ENCODE measurements at places on chromosomes 11 and 22.

GRCh38 chr11:26837154-26837553, 115.3 kb upstream of the SLC5A12 start:
- no peak for DNase-seq

GRCh38 chr11:20025332-20025840, 134.9 kb downstream of the DBX1 start:
- no peak for DNase-seq

GRCh38 chr22:31623592-31624304, 38.3 kb downstream of the PISD start:
- DNase-seq = no peak

DNA sequence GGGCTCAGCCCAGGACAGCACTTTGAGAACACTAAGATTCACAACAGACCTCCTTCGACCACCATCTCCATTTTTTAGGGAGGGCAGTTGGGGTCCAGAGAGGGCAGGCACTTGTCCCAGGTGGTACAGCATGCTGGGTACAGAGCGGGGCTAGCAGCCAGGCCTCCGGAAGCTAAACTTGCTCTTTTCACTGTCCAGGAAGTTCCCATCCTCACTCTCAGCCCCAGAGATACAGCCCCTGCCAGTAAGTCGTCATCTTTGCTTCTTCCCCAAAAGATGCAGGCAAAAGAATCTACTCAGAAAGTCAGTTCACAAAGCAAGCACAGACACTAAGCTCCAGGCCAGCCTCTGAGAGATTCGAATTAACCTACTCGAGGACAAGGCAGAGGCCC, 6.7 kb upstream of the RAB3IL1 start:
- no peak for DNase-seq

DNA sequence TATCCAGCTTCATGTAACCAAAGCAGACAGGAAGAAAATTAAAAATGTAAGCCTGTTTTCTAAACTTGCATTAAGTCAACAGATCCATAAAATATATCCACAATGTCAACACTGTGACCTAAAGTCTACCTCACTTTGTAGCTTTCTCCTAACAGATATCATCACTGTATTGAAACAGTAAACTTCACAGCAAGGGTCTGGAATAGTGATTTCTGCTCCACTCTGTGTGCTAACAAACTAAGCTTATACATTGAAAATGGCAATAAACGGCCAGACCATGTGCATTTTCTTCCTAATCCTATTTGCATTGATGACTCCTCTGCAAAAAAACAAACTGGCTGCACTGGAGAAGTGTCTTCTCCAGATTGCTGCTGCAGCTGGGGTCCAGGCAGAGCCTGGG, 26.8 kb downstream of the CADM1 start:
- no peak for DNase-seq

DNA sequence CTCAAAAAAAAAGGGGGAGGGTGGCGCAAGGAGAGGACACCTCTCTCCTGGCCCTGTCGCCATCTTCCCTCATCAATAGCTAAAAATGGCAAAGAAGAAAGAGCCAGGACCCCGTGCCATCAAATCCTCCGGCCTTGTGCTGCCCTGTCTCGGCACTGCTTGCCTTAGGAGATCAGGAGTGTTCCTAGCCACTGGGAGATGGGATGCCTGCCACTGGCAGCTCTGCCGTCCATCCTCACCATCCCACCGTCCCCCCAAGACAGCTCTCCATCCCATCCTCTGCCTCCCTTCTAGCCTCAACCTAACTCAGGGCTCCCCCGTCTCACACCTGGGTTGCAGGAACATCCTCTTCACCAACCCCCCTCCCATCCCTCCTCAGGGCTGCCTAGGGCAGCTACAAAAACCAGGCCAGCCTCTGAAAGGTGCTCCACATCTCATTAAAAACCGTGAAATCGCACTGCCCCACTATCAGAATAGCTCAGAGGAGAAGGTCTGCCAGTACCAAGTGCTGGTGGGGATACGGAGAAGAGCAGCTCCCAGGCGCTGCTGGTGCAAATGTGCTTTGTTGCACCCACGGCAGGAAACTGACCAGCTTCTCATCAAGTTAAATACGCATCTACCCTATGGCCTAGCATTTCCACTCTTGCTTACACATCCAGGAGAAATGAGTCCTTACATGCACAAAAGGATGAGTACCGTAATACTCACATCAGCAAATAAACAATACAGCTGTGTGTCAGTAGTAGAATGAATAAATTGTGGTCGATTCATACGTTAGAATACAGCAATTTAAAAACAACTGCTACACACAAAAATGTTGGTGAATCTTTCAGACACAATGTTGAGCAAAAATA, 31.7 kb upstream of the GCAT start:
- DNase-seq = no peak

DNA sequence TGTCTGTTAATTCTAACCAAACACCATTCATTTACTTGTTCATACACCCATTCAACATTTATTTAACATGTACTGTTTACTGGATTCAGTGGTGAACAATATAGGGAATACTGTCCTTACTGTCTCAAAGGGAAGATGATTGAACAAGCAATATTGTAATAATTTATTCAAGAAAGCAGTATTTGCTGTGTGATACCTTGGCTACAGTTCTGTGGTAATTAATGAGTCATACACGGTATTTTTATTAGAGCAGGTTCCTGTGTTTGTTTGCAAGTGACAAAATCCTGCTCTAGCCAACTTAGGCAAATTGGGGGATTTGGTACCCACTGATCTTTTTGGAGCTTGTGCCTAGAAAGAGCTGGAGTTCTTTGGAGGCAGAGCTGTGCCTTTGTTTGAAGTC, 15.7 kb downstream of the PIH1D2 start:
- no peak for DNase-seq

DNA sequence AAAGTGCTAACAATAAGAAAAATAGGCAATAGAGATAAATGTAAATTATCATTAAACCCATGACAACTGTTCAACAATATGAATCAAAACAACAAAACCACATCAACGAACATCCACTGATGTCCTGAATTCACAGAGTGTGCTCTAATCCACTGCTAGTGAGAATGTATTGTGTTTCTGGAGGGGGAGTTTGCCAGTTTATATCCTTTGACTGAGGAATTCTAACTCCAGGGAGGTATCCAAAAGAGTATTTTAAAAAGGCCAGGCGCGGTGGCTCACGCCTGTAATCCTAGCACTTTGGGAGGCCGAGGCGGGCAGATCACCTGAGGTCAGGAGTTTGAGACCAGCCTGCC, 1.7 kb upstream of the WEE1 start:
- DNase-seq = no peak

- DNase-seq = no peak
Measured at GRCh38 chr11:114343020-114343419, 46.8 kb downstream of the NNMT start.

DNA sequence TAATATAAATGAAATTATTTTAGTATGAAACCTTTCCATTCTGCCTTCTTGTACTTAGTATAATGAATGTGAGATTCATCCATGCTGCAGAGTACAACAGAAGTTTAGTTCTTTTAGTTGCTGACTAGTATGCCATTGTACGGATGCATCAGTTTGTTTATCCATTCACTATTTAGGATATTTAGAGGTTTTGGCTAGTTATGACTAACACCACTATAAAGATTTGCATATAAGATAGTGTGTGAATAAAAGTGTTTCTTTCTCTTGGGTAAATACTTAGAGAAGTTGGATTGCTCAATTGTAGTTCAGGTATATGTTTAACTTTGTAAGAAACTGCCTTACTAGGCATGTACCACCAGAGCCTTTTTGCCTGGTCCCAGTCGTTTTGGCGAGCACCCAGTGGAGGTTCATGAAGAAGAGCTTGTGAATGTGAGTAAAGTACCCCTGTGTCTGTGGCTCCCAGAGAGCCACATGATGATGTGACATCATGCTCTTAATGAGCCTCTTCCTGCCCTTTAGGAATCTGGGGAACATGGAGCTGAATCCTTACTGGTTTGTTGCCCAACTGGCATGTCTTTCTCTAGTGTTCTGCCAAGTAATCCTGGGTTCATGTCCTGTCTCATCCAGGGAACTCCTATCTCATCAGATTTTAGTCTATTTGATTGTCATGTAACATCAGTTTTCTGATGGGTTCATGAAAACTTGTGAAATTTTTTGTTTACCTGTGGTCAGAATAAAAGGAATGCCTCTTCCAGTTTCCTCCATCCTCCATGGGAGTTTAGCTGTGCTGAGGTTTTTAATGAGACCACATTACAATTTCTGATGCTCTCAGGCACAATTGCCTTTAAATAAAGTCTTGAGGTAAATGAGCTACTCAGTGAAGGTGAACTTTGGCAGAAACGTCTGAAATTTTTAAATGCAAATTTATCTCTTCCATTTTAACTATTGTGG, 234.8 kb downstream of the CASP12 start:
- no peak for DNase-seq

DNA sequence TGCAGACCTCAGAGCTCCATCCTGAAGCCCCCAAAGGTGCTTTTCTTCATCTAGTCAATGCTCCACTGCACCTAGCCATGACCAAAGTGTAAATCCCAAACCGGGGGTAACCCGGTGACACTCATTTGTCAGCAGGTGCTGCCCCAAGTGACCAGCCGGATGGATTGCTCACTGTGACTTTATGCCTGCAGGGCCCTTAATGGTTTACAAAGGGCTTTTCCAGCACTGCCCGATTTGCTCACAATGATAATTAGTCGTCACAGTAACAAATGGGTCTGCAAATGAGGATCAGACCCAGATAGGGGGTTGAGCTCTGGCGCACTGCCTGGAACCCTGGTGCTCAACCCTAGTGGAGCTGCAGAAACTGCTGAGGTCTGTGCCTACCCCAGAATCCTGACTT, 45.7 kb upstream of the CD5 start:
- DNase-seq = no peak

GRCh38 chr11:72223615-72224563, 678 bp upstream of the INPPL1 start:
- DNase-seq = peak; percentile 76

DNA sequence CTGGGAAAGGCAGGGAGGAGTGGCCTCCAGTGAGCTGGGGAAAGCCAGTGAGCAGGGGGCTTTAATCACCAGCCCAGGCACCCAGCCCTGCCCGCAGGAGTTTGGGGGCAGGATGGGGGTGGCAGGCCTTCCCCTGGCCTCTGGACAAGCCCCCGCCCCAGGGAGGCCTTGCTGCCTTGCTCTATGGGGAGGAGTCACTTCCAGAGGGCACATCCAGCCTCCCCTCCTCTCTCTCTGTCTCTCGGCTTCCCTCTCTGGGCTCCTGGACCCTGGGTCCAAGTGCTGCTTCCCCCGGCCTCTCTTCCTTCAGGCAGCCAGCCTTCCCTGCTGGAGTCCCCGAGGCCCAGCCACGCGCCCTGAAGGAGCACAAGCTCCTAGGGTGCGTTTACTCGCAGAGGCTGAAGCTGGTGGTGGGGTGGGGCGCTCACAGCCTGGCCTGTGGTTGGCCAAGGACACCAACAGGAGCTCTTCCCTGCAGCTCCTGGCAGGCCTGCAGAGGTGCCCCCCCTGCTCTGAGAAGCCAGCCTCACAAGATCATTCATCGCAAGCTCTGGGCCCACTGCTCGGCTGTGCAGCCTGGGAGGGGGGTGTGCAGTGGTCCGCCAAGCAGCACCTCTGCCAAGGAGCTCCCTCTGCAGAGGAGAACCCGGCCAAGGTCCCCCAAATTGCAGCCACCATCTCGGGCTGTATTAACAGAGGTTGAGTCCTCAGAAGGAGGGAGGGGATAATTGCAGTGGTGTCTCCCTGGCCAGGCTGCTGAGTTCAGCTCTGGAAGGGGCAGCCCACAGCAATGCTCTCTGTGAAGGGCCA, 25.4 kb downstream of the OSBPL5 start:
- no peak for DNase-seq

DNA sequence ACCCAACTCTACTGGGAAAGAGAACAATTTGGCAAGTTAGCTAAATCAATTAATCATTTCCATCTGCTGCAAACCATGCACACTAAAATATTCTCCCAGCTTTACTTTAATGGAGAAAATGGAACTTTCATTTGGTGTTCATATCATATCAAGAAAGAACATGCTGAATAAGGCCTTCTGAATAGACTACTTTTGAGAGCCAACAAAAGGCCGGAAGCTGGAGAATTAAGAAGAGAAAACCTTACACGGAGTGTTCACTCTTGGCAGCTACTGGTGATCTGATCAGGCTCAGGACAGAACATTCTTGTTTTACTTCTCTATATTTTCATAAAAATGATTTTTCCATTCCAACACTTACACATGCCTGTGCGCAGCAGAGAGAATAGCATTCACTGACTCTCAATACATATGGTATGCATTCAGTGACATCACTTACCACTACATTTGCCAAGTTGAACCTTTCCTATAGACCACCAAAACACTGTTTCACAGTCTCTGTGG, 165.3 kb downstream of the TTC28 start:
- DNase-seq = no peak

- DNase-seq = no peak
Measured at GRCh38 chr11:10975287-10975721, 117.5 kb upstream of the ZBED5 start.

DNA sequence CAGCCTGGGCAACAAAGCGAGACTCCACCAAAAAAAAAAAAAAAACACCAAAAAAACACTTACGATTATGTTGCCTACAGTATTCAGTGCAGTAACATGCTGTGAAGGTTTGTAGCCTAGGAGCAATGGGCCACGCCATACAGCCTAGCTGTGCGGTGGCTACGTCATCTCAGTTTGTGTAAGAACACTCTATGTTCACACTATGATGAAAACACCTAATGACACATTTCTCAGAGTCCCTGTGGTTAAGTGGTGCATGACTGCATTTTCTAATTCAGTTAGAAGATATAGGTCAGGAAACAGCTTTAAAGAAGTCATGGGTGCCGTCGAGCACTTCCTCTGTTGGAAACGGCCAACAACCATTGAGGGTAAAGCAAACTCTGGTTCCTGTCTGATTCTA, 75.7 kb upstream of the ANO1 start:
- DNase-seq = no peak

DNA sequence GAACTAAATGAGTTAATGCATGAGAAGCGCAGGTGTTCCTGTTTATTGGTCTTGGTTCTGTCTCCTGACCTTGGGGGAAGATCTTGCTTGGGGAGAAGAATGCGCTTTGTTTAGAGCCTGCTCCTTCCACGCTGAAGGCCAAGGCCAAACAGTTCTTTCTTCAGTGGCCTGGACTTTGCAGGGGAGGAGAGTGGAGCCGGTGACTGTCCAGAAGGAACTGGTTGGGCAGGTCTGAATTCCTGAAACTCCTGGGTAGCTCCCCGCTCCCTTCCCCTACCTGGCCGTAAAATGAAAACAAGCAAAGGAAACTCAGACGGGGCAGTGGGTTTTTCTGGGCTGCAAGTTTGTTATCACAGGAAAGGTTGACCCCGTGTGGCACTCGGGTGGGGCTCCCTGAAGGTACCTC, 3.6 kb downstream of the ARHGAP8 start:
- no peak for DNase-seq

GRCh38 chr22:20562607-20563465, 55.4 kb downstream of the MED15 start:
- DNase-seq = no peak

- no peak for DNase-seq
Measured at GRCh38 chr11:45266676-45267020, 19.5 kb downstream of the SYT13 start.

DNA sequence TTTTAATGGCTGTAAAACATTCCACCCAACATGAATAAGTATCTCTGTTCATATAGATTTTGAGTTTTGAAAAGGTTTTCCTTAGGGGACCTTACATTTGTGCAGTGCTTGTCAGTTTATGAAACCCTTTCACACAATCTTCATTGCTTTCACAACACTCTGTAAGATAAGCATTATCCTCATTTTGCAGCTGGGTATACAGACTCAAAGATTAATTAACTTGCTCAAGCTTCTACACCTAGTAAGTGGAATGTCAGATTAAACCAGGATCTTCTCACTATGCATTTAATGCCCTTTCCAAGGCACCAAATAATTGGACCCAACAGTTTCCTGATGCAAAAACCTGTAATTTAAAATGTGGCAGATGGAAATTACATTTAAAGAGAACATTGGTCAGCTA, 11.6 kb upstream of the GAB2 start:
- no peak for DNase-seq

- no peak for DNase-seq
Measured at GRCh38 chr11:11391796-11392463, 38.9 kb upstream of the CSNK2A3 start.

Data from CD4-positive, alpha-beta T cell (primary cell).